ENCODE measurements at places on chromosomes 16 and 17. TPM values are rescaled to one million over a fixed set of nuclear protein-coding genes. Genes with fewer than 3 reads are reported as not detected.

DNA sequence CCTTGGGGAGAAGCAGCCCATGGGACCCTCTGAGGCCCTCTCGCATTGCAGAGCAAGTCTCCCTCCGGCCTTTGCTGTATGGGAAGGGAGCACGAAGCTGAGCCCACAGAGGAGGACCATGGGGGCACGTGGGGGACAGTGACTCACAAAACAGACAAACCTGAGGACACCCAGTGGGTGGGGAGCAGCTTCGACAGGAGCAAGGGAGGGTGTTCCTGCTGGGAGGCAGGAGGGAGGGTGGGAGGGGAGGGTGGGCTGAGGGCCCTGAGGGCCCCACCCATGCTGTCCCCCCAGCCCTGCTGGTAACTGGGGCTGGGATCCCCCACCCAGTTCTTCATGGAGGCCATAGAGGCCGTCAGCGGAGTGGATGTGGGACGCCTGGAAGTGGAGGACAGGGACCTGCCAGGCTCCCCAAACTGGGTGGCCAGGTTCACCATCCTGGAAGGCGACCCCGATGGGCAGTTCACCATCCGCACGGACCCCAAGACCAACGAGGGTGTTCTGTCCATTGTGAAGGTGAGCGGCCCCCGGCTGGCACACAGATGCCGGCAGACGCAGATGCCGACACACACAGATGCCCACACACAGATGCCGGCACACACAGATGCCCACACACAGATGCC is 12.5 kb downstream of the SLC22A31 start:
- H3K27ac ChIP-seq: no peak overlapping the region
- no peaks in the 10 kb centered on the region for H3K4me1 ChIP-seq
- DNase-seq: no peak

The MGRN1 gene
- 81.3 TPM for total RNA-seq

- H3K4me1 ChIP-seq: no peaks in the 10 kb centered on the region
- no peak for DNase-seq
- no peak overlapping the region for H3K4me3 ChIP-seq
- H3K27ac ChIP-seq: no peak overlapping the region
- no peaks in the 10 kb centered on the region for H3K27me3 ChIP-seq
- no peaks in the 10 kb centered on the region for H3K36me3 ChIP-seq
Observed at GRCh38 chr17:56810343-56810742, 23.4 kb downstream of the C17orf67 start.

DNA sequence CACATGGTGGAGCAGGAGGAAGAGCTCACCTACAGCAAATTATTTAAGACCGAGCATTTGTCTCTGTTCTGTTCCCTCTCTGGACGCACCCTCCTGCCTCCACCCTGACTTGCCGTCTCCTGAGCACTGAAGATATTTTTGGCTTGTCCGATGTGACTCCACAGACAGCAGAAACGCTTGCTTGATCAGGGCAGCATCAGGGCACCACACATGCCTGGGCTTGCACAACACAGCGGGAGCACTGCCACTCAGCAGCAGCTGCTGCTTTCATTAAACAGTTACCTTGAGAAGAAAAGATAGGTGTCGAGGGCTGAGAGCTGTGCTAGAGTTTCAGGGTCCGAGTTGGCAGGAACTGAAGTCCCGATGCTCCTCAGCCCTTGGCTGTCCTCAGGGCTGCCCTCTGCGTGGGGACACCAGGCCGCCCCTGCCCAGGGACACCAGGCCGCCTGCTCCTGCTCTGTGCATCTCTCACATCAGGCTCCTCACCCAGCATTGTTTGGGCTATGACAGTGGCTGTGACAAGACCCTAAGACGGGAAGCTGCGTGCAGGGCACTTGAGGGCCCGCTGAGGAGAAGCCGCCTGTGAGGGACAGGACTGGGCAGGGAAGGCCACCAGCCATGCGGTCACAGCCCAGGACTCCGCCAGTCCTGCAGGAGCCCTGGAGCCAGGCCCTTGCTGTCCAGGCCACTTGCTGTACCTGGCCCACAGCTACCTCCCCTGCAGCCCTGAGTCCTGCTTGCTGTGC is 21.3 kb upstream of the CDH15 start:
- no peak overlapping the region for H3K4me3 ChIP-seq
- H3K36me3 ChIP-seq: peaks cover 14% of the 10 kb centered on the region
- peak; percentile 44 for DNase-seq
- peaks cover 9% of the 10 kb centered on the region for H3K4me1 ChIP-seq
- no peak overlapping the region for H3K27ac ChIP-seq

DNA sequence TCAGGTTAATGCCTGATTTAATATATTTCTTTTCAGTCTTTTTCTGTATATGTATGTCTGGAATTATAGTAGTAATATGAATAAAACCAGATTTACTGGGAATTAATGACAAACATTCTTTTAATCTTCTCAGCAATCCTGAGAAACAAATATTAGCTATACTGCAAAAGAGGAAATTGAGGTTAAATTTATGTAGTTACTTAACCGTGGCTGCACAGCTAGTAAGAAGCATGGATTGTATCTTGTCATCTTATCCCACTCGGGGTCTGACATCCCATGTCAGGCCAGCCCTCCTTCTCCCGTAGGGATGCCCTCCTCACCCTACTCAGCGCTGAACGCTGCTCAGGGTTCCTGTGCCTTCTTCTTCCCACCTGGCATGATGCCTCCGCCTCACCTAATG is 143.0 kb downstream of the FTO start:
- no peak for DNase-seq
- H3K4me1 ChIP-seq: no peaks in the 10 kb centered on the region
- H3K27me3 ChIP-seq: no peaks in the 10 kb centered on the region

DNA sequence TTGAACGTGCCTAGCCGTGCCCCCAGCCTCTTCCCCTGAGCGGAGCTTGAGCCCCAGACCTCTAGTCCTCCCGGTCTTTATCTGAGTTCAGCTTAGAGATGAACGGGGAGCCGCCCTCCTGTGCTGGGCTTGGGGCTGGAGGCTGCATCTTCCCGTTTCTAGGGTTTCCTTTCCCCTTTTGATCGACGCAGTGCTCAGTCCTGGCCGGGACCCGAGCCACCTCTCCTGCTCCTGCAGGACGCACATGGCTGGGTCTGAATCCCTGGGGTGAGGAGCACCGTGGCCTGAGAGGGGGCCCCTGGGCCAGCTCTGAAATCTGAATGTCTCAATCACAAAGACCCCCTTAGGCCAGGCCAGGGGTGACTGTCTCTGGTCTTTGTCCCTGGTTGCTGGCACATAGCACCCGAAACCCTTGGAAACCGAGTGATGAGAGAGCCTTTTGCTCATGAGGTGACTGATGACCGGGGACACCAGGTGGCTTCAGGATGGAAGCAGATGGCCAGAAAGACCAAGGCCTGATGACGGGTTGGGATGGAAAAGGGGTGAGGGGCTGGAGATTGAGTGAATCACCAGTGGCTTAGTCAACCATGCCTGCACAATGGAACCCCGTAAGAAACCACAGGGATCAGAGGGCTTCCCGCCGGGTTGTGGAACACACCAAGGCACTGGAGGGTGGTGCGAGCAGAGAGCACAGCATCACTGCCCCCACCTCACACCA is 724 bp downstream of the GAA start:
- H3K4me3 ChIP-seq: peak overlapping the region; percentile 92
- peak overlapping the region; percentile 84 for H3K27ac ChIP-seq
- peaks cover 14% of the 10 kb centered on the region for H3K4me1 ChIP-seq
